Activated naive CD8-positive, alpha-beta T cell treated with anti-CD3 and anti-CD28 coated beads for 36 hours (primary cell): ENCODE measurements at places on chromosomes 7 and 10.

GRCh38 chr7:156845379-156846101 is 47.4 kb downstream of the LMBR1 start:
- peaks cover 21% of the 10 kb centered on the region for H3K36me3 ChIP-seq
- no peak for DNase-seq
- no peaks in the 10 kb centered on the region for H3K27me3 ChIP-seq
- no peak overlapping the region for H3K27ac ChIP-seq
- peaks cover 33% of the 10 kb centered on the region for H3K4me1 ChIP-seq

DNA sequence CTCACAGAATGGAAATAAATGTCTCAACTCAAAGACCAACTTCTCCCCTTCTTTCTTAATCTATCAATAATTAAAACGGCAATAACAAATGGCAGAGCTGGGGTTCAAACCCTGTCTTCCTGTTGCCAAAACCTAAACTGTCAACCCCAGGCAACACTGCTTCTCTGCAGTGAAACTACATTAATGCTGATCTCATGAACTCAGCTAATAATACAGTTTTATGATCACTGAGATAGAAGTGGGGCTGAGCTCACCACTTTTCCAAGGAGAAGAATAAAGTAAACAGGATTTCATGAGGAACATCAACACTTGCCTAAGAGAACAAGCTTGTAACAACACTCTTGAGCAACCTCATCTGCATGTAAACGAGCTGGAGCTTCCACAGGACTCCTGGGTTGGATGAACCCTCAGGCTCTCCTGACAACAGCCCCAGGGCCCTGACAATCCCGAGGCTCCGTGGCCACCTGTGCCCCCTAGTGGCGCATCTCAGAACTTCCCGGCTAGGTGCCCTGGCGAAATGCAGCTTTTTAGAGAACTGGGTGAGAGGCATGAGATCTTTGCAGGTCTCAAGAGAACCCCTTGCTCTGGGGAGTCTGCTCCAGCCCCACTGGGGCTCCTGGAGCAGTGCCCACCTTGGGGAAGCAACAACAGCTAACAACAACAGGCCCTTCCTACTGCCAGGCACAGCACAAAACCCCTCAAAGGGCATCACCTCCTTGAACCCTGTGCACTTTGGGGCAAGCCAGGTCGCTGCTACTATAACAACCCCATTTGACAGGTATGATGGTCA is 169.3 kb downstream of the SH3PXD2A start:
- no peak overlapping the region for H3K4me3 ChIP-seq
- H3K27ac ChIP-seq: no peak overlapping the region
- no peaks in the 10 kb centered on the region for H3K27me3 ChIP-seq
- H3K36me3 ChIP-seq: no peaks in the 10 kb centered on the region

DNA sequence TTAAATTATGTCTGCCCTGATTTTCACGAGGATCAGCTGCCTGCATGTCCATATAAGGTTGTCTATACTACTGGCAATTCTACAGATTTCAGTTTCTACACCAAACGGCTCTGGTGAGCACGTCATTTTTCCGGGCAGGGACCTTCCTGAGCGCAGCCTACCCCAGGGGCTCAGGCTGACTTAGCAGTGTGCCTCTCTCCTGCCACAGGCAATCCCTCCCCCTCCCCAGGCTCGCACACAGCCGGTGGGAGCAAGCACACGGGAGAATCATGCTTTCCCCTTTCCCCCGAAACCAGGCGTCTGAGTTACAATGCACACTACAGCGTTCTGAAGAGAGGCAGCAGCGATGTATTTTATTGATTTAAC is 1.7 kb downstream of the KLF6 start:
- peaks cover 62% of the 10 kb centered on the region for H3K36me3 ChIP-seq
- peak overlapping the region; percentile 99 for H3K27ac ChIP-seq
- peaks cover 11% of the 10 kb centered on the region for H3K27me3 ChIP-seq
- DNase-seq: peak; percentile 82

GRCh38 chr7:122492007-122492406 is 187.5 kb upstream of the FEZF1 start:
- H3K36me3 ChIP-seq: no peaks in the 10 kb centered on the region
- no peak for DNase-seq
- no peaks in the 10 kb centered on the region for H3K27me3 ChIP-seq
- no peaks in the 10 kb centered on the region for H3K4me1 ChIP-seq
- no peak overlapping the region for H3K27ac ChIP-seq
- no peak overlapping the region for H3K4me3 ChIP-seq

- H3K27me3 ChIP-seq: peaks cover 15% of the 10 kb centered on the region
- no peak overlapping the region for H3K27ac ChIP-seq
- no peaks in the 10 kb centered on the region for H3K36me3 ChIP-seq
- DNase-seq: no peak
- H3K4me1 ChIP-seq: no peaks in the 10 kb centered on the region
- H3K4me3 ChIP-seq: no peak overlapping the region
Measured at GRCh38 chr7:55314967-55315366, 50.2 kb upstream of the LANCL2 start.

GRCh38 chr7:139693651-139694388 is 84.0 kb downstream of the HIPK2 start:
- H3K36me3 ChIP-seq: peaks cover 15% of the 10 kb centered on the region
- no peak overlapping the region for H3K27ac ChIP-seq
- no peaks in the 10 kb centered on the region for H3K27me3 ChIP-seq
- no peak overlapping the region for H3K4me3 ChIP-seq

DNA sequence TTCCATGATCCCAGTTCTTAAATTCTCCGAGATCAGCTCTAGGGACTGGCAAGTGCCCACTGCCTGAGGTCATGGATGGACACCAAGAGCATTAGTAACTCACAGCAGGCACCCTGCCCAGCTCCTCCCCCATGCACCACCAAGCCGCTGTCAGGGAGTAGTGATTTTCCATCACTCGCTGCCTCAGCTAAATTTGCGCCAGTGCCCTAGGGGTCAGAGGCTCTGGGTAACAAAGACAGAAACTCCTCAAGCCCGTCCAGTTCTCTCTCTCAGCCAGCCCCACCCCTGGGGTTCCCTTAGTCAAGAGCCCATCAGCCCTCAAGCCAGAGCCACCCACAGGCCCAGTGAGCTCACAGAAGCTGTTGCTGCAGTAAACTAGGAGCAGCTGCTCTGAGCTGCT is 30.0 kb downstream of the PAX2 start:
- H3K36me3 ChIP-seq: no peaks in the 10 kb centered on the region
- H3K4me3 ChIP-seq: no peak overlapping the region
- peaks cover 29% of the 10 kb centered on the region for H3K27me3 ChIP-seq
- no peak overlapping the region for H3K27ac ChIP-seq
